ENCODE measurements at places on chromosomes 6 and 20.

DNA sequence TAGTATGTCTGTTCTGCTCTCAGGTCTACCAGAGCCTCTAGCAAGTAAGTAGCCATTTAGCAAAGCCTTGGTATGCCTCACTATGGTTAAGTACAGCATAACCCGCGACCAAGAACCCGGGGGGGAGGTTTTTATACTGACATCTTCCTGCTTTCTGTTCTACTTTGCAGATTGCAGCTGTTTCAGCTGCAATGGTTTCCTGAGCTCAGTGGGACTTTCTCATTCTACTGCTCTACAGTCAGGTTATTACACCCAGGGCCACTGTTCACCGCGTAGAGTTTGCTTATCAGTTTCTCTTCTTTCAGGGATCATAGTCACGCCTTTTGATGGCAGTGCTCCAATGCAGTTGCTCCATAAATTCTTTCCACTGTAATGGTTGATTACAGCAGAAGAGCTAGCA, 631.3 kb downstream of the TFAP2A start:
- no peak for DNase-seq

GRCh38 chr6:67792996-67793395, 842.1 kb upstream of the ADGRB3 start:
- no peak for DNase-seq

GRCh38 chr6:70370496-70370895, 42.8 kb upstream of the FAM135A start:
- no peak for DNase-seq

GRCh38 chr6:37988127-37988526, 168.6 kb downstream of the ZFAND3 start:
- DNase-seq = no peak

DNA sequence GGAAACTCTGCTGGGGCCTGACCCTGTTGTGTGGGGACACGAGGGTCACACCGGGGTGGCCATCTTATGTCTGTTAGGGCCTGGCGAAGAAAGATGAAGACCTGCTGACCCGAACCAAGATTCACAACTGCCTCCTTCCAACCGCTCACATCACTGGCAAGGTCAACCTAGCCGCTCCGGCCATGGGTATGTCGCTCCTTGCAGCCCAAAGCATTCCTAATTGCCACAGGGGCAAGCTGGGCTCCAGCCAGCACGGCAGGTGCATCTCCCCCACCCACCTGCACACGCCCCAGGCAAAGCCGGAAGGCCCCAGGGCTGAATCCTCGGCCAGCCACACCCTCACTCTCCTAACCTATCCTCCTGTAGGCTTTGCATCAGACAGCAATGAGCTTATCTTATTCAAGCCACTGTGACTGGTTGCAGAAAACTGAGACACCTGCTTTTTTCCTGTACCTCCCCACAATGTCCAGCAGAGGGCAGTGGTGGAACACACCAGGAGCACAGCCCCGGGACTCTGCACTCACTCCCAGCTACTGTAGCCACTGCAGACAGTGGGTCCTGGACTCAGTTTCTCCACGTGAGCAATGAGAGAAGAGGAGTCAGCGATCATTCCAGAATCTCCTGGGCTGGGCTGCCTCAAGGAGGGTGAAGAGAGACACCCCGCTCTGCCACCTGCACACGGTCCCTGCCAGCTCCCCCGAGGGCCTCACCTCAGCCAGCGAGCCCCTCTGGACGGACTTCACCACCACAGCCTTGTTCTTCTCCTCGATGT, 170.2 kb downstream of the PREX1 start:
- peak; percentile 68 for DNase-seq

DNA sequence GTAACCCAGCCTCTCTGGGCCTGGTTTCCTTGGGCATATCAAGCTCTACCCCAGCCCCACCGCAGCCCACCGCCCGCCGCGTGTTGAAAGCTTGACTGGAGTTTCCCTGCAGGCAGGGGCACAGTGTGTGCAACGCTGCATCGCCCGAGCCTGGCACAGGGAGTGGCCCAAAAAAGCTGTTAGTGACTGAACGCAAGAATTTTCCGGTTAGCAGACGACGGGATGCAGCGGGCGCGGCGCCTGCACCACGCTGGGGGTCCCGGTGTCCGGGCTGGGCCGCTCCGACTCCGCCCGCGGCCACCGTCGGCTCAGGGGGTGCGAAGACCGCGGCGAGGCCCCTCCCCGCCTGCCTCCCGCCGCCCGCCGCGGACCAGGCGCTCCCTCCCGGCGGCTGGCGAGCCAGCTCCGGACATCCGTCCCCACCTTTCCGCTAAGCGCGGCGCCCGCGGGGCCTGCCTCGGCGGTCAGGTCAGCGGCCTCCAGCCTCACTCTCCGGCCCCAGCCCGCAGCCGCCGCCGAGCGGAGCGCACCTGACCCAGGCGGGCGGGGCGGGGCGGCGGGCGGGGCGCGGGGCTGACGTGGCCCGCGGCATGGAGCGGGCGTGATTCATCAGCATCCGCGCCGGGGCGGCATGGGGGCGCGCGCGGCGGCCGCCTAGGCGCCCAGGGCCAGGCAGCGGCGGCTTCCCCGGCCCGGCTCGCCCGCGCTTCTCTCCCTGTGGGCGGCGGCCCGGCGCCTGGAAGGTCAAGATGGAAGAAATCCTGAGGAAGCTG, at the start of gene ARFGEF3:
ARFGEF3 (plus strand) TSS at position 602 of the 773 bp plus-strand sequence; CDS start at position 750, 148 bp downstream.
- peak; percentile 67 for DNase-seq

DNA sequence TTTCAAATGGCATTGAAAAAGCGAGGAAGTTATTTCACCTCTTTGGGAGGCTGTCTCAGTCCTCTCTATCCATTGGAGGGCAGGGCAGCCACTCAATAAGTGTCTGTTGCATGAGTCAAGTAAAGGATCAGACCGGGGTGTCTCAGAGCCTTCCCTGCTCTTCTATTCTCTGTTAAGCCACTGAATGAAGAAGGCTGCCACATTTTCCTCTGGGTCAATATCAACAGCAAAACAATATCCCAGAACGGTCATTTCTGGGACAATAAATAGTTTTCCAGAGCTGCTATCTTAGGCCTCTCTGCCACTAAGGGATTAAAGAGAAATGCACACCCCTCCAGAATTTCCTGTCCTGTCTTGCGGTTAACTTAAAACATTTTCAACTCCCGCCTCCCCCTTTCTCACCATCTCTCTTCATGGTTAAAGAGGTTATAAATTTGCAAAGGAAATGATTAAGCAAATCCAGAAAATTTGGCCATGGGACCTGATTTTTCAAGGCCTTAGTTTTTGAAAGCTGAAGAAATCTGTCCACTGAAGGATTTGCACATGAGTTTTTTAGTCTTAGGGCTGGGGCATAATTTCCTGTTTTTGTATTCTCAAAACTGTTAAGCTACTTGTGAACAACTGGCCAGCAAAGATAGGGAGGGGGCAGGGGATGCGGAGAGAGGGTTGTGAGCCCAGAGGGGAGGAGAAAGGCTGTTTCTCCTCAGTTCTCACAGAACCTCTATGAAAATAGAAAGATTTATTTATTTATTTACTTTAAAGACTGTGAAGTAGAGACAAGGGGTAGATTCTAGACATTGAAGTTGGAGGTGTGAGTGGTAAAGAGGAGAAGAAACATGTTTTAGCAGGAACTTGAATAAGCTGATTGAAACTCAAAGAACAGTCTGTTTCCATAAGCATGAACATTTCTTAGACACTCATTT, 135.7 kb downstream of the BCAS1 start:
- DNase-seq = no peak

DNA sequence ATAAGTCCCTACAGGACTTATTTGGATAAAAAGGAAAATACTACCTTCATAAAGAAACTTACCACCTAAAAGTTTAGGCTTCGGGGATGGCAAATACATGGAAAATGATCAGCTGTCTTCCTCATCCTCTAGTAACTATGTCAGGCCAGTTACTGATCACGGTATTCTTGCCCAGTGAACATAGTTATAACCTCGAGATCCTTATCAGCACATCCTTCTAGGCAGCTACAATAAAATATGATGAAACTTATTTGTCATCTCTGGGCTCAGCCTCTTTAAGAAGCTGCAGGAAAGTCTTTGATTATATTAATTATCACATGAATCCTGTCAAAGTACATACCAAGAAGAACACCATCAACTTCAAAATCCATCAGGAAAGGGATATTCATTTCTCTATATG, 41.8 kb downstream of the SF3B5 start:
- no peak for DNase-seq

GRCh38 chr20:44649126-44649525, 2.4 kb downstream of the ADA start:
- DNase-seq = no peak

- no peak for DNase-seq
These were observed 43.2 kb upstream of the PKIB start for GRCh38 chr6:122567034-122567433.

GRCh38 chr20:64121586-64121985, 14.2 kb upstream of the NPBWR2 start:
- no peak for DNase-seq

GRCh38 chr20:39777610-39778009, 815.5 kb downstream of the DHX35 start:
- no peak for DNase-seq

DNA sequence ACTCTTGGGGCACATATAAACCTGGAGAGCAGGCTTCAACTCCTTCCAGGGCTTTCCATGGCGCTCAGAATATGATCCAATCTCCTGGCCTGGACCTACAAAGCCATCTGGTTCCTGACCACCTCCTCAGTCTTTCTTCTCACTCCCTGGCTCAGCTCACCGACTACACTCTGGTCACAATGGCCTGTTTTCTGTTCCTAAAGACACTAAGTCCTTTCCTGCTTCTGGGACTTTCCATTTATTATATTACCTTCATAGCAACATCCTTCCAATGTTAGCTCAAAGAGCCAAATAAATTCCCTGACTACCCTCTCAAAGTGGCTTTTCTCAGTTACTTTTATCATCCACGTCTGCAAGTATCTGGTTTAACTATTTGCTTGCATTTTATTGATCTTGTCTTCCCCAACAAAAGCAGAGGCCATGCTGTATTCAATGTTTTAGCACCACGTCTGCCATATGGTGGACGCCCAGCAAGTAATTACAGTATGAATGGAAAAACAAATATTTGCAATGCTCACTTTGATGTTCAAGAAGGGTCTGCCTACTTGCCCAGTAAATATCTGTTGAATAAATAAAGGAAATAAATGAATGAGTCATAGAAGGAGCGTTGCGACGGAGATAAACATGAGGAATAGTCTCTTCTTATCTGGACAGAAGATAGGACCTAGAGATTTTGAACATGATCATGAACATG, 328.4 kb downstream of the ESR1 start:
- DNase-seq = no peak

- DNase-seq = no peak
These were observed 1.2 kb upstream of the ZNF76 start for GRCh38 chr6:35258336-35258735.

DNA sequence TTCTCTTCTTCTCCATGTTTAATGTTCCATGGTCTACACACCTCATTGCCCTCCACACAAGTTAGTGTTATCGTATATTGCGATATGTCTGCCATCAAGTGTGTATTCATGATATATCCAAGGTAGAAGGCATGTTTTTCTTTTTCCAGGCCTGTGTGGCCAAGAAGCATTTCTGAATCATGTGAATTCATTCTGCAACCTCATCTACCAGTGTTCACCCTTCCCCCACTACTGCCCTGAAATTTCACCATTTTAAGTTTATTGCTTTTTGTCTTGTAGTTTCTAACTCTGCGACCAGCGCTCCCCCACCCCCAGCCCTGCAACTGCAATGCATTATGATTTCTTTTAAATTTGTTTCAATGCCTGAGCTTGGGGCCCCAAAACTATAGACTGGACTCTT, 618.0 kb upstream of the FLRT3 start:
- DNase-seq = no peak

DNA sequence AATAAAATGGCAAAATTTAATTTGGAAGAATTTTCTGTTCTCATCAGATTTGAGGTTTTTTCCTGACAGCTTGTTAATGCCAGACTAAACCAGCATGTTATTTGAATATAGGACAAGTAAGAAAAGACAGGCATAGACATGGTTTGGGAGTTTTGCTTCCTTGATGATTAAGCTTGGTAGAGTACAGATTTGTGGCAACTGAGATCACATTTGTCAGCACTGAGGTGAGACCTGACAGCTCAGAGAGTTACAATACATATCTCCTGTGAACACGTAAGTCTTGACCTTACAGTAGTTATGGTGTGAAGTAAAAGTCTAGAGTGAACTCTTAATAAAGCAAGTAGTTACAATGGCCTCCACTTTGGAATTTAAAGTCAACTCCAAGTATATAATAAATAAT, 34.5 kb downstream of the CENPW start:
- no peak for DNase-seq

- no peak for DNase-seq
These were observed 347.1 kb upstream of the MANEA start for GRCh38 chr6:95230071-95230740.

- no peak for DNase-seq
These were observed 20.0 kb upstream of the GSTA3 start for GRCh38 chr6:52929321-52930164.

GRCh38 chr20:23415959-23416583, 5.2 kb downstream of the NAPB start:
- no peak for DNase-seq

DNA sequence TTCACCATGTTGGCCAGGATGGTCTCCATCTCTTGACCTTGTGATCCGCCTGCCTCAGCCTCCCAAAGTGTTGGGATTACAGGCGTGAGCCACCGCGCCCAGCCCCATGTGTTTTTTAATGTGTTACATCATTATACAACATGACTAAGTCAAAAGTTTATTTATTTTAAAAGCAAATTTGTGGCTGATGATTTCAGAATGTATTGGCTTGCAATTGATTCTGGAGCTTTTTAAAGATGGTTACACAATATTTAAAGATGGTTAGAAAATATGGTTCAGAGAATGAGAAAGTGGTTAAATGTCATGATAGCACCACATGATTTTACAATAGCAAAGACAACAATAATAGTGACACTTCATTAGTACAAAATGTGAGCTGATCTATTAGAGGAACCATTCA, 80.5 kb downstream of the SASH1 start:
- no peak for DNase-seq

DNA sequence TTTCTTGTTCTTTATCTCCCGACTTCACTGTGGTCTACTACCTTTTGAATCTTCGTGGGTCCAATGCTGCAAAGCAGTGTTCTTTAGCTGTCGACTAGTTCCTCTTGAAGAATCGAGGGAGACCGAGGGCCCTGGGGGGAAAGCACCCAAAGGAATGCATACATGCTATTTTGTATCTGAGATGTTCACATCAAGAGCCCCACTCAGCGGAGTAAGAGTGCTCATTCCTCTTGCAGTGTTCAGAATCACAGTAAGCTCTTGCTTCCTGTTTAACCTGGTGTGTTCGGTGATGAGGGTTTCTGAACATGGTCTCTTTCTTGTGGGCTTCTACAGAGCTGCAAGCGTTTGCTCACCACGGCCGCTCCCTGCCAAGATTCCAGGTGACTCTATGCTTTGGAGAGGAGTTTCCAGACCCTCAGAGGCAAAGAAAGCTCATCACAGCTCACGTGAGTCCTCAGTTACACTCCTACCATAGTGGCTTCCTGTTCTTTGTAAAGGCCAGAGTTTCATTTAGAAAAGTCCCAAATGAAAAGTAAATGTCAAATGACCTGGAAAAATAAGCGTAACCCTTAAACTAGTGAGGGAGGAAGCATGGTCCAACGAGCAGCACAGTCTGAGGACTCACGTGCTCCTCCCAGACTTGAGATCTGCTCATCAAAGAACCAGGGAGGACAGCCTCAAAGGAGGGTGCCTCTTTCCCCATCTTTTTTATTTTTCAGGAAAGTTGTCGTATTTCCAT, 13.3 kb downstream of the IRF4 start:
- no peak for DNase-seq

- no peak for DNase-seq
These were observed 6.9 kb downstream of the ZMYND8 start for GRCh38 chr20:47349365-47350180.

All from glutamatergic neuron (in vitro differentiated cells).